ENCODE measurements at places on chromosomes 13 and 19.

- peak; percentile 96 for DNase-seq
Observed at GRCh38 chr19:18007917-18008673, at the start of gene ARRDC2. TSS of gene ARRDC2 (plus strand) at chr19:18008170. CDS start at chr19:18008311, 141 bp downstream.

- no peak for DNase-seq
Observed at GRCh38 chr13:100154842-100155416, 66.0 kb downstream of the PCCA start.

DNA sequence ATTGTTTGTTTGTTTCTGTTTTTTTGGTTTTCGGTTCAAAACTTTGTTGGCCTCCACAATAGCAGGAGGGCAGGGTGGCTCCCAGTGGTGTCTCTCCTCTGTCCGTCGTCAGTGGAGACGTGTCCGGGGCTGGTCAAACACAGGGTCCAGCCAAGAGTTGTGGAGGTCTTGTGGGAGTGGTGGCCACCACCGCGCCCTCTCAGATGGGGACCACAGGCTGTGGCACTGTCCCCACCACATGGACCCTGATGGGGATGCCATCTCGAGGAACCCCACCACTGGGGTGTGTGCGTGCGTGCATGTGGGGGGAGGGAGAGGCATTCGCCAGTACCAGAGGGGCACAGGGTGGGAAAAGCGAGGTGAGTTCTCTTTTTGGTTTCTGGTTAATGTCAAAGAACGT, 13.8 kb downstream of the ZNF574 start:
- no peak for DNase-seq

DNA sequence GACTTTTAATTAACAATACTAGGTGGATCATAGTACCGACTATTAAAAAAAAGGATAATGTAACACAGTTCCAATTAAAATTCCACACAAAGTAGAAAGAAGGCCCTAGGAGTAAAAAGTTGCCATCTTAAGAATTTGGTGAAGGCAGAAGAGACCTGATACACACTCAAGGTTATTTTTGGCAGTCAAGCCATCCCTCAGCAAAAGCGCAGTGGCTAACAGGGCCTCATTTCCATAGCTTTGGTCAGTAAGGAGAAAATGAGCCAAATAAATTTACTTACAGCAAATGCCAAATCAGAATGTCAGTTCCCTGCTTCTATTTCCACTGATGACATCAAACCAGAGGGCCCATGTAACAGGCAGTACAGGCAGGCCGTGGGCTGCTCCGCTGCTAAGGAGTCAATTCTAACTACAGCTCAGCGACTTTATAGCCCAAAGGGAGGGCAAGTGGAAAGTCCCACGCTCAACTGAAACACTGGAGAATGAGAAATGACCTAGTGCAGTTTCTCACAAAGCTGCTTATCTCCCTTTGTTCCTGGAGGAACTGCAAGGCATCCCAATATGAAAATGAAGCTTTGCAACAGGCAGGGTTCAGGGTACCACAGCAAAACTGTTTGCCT, 6.3 kb downstream of the ARGLU1 start:
- no peak for DNase-seq

GRCh38 chr13:20995245-20995838, 66.0 kb downstream of the LATS2 start:
- DNase-seq: peak; percentile 6

DNA sequence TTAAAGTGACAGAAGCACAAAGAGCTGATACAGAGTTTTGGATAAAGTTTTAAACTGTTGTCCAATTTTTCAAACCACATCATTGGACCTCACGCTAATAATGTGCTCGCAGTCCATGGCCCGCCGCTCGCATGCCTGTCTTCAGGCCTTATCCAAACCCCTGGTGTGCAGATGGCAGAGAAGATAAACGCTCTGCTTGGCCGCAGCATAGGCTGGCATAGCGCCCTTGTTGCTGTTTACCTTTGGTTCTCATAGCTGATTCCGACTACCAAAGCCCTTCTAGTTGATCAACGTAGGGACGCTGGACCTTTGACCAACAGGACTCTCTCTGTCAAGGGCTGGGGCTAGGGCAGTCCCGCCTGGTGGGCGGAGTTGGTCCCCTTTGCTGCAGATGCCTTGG, 23.5 kb upstream of the QTRT1 start:
- DNase-seq: no peak

DNA sequence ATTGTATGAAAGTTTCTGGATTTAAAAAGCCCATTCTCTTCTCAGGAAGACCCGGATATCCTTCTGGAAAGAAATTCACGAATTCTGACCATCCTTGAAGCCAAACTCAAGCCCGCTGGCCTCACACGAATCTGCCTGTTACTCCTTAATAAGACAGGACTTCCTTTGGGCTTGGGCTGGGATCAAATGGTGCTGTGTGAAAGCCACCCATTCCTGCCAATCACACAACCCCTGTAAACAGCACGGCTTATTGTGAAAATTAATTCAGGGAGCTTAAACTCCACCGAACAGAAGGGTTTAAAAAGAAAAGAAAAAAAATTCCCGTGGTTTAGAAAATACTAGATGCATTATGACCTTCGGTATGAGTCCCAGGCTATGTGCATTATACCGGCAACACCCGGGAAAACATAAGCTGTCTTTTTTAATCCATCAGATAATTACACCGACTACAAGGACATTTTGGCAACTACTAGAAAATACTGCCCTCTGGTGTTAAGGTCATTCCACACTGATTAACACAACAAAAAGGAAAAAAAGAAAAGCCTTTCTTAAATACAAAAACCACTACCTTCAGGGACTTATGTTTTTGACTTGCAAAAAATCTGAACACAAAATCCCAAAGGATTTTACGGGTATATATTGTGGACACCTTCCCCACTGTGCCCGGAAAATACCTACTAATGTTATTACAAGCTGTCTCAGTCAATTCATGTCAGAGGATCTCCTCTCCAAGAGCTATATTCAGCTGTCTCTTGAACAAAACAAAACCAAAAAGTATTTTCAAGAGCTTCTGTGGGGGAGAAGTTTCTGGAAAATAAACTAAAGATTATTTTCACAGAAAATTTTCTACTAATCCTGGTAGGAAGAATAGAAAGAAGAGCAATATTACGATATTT, 76.0 kb upstream of the LSM14A start:
- no peak for DNase-seq

DNA sequence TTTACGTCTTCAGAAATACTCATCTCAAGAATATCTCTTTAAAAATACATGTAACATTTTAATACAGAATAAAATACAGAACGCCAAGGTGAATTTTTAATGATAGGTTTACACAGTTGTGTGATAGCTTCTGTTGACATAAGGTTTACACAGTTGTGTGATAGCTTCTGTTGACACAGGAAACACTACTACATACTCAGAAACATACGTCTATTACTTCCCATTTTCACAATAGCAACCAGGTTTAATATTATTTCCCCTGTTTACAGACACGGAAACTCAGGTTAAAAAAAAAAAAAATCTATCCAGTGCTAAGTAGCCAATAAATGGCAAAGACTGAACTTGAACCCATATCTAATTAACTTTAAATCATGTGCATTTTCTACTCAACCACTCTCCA, 571.2 kb downstream of the LIG4 start:
- DNase-seq: no peak

GRCh38 chr13:31016342-31017325, 84.2 kb downstream of the TEX26 start:
- no peak for DNase-seq

GRCh38 chr19:40005691-40006272, 8.9 kb downstream of the ZNF546 start:
- DNase-seq: no peak

DNA sequence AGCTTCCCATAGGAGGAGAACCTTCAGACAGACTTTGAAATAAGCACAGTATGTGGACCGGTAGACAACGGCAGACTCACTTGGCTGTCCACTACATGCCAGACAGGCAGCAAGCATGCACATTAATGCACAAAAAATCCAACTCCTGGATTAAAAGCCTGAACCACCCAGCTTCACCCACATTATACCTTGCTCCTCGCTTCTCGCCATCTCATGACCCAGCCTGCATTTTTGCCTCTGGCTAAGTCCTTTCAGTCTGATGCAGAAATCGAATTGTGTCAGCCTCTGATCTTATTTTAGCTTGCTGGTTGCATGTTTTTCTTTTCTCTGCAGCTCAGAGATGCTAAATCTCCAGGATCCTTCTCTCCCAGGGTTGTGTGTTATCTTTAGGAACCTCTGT, 358.7 kb downstream of the RFC3 start:
- DNase-seq: no peak

- DNase-seq: no peak
Observed at GRCh38 chr13:111262715-111263114, 57.7 kb upstream of the TEX29 start.

DNA sequence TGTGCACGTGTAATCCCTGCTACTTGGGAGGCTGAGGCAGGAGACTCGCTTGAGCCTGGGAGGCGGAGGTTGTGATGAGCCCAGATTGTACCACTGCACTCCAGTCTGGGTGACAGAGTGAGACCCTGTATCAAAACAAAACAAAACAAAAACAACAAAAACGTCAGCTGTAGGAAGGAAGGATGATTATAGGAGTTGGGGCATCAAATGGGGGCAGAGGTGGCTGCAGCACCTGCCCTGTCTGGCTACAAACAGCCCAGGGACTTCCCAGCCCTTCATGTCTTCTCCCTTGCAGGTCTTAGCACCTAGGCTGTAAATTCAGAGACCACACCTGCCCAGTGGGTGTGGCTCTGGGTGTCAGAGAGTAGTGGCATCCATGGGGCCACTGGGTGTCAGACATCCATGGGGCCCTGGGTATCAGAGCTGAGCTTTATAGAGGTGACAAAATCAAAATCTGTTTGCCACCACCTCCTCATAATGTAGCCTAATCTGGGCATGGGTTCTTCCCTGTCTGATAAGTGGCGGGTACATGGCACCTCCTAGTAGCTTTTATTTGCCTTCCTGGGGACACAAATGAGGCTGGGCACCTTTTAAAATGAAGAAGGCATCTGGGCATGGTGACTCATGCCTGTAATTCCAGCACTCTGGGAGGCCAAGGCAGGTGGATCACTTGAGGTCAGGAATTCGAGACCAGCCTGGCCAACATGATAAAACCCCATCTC, 4.7 kb upstream of the B3GNT3 start:
- DNase-seq: no peak

- no peak for DNase-seq
Observed at GRCh38 chr13:26509491-26509890, 48.0 kb upstream of the WASF3 start.

DNA sequence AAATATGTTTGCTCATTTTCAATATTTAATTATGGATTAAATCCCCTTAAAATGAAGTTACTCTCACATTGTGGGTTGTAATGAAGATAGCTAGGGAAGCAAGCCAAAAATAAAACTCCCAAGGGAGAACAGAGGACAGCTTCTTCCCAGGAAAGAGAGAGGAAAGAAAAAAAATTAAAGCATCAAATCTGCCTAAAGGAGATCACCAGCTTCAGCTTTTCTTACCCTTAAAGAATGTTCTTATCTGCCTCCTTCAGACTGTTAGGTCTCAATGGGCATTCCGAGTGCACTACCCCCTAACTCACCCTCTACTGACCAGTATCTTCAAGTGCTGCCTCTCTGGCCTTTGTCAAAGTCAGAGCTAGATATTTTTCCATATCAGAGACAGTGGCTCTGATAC, 55.2 kb downstream of the XPO4 start:
- no peak for DNase-seq

- DNase-seq: no peak
Observed at GRCh38 chr13:28161370-28161769, 23.0 kb downstream of the PAN3 start.

- DNase-seq: no peak
Observed at GRCh38 chr13:32001154-32001768, 30.3 kb upstream of the FRY start.

- peak; percentile 74 for DNase-seq
Observed at GRCh38 chr13:103883164-103883563, 816.9 kb upstream of the SLC10A2 start.

GRCh38 chr13:27258637-27259386, 7.5 kb downstream of the RPL21 start:
- no peak for DNase-seq

DNA sequence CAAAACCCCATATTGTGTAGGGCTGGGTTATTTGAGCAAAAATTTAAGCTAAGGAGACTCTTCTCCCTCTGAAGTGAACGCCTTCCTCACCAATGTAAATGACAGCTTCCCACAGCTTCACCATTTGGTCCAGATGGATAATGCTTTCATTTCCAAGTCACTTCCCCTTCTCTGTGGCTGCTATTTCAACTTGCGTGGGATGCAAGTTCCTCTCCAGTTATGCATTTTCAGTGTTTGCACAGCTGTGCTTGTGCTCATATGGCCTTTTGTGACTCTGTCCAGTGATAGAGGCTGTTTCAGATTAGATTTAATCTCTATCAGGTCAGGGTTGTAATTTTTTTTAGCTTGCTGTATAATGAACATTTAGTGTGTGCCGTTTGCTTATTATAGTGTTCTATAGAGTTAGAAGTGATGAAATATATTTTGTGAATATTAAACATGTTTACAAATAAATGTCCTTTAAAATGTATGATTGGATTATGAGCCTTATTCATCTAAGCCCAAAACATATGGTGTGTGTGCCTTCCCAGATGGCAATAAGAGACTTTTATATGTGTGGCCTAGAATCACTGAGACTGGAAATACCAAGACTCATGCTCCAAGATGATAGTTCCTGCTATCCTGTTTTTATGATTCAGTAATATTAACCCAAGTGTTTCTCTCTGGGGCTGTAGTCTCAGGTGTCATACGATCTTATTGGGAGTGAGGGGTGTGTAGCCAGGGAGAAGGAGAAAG, 86.6 kb downstream of the TNFRSF19 start:
- no peak for DNase-seq

DNA sequence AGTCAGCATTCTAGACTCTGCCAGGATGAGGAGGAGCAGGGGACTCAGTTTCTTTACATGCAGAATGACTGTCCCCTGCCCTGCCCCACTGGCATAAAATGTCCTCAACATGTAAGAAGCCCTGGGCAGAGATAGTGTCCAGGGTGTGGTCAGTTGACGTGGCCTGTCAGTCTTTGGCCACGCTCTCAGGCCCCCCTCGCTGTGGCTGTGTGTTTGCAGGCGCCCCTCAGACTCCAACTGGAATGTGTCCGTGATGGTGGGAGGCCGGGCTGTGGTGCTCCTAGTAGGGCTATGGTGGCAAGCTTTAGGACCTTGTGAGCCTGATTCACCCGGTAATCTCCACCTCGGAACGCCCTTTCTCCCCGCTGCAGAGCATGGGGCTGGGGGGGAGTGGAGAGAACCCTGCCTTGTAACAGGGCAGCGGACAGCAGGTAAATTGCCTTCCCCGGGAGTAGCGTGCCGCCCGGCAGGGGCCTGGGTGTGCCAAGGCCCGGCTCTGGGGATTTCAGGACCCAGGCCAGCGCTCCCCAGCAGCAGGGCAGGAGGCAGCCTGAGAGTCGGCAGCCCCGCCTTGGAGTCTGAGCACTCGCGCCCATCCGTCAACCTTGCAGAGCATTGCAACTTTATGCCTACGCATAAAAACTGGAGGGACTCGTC, 62.3 kb downstream of the CHST8 start:
- no peak for DNase-seq

GRCh38 chr13:18949970-18950369, 231.7 kb downstream of the TUBA3C start:
- DNase-seq: no peak

Measured in tibial artery (tissue), 4 donors.